Endothelial cell of coronary artery (primary cell): ENCODE measurements at places on chromosomes 2 and 18. TPM values are rescaled to one million over a fixed set of nuclear protein-coding genes. Genes with fewer than 3 reads are reported as not detected.

Gene IL36RN
- not detected in 2 replicates for total RNA-seq

Gene PROC
- total RNA-seq = not detected in 2 replicates

Gene ELOA2
- total RNA-seq = not detected in 2 replicates

Gene ANKRD36B
- 34.2 and 37.2 TPM in 2 replicates for total RNA-seq

Gene CCDC141
- 0.09 TPM in 1 of 2 replicates, not detected in the other for total RNA-seq

Gene MYCN
- 1.6 and 2.4 TPM in 2 replicates for total RNA-seq
